ENCODE measurements at places on chromosomes 2 and 18. TPM values are rescaled to one million over a fixed set of nuclear protein-coding genes. Genes with fewer than 3 reads are reported as not detected.

- no peak for ATAC-seq
Observed at GRCh38 chr2:219277703-219278654, 1.2 kb upstream of the DNAJB2 start.

GRCh38 chr18:61394983-61395382, 61.8 kb downstream of the CDH20 start:
- no peak for ATAC-seq

DNA sequence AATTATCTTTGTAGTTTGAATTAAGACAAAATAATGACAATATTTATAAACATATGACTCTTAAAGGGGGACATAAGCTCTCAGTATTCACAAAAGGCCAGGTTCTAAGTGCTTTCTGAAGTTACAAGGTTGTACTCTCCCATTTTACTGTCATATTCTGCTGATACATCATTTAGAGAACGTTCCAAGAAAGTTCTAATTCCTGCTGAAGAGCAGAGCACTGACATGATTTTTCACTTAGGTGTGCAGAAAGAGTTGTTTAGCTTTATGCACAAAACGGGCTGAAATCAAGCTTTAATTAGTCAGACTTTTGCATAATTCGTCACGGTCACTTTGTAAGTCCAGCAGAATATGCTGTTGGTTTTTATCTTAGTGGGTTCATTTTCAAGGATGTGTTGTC, 37.3 kb downstream of the ADAM23 start:
- no peak for ATAC-seq

DNA sequence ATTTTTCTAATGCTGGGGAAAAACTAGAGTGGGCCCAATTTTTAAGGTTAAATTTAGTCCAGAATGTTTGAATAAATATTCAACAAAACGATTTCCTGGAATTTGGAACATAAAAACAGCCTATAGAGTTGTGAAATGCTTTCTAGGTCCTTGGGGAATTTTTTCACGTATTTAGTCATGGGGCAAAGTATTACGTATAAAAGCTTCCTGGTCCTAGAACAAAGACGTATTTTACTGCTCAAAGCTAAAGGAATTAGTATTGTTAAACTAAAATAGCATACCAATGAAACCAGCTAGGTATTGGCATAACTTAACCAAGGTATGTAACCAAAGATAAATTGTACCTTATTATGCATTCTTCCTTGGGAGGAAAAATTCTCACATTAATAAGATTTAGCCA, 1.6 kb downstream of the SESTD1 start:
- ATAC-seq, result no peak

ACTG2 gene
- total RNA-seq, result 231 TPM

GRCh38 chr2:144801325-144801724, 281.4 kb upstream of the ZEB2 start:
- ATAC-seq, result no peak

GRCh38 chr2:22247466-22247865, 1123.7 kb downstream of the TDRD15 start:
- no peak for ATAC-seq

DNA sequence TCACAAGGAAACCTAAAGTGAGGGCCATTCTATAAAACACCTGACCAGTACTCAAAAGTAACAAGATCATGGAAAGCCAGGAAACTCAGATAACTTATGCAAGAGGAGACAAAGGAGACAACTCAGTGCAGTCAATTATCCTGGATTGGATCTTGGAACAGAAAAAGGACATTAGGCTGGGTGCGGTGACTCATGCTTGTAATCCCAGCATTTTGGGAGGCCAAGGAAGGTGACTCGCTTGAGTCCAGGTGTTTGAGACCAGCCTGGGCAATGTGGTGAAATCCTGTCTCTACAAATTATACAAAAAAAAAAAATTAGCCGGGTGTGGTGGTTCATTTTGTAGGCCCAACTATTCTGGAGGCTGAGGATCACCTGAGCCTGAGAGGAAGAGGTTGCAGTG, 424.5 kb upstream of the SPRED2 start:
- no peak for ATAC-seq

DNA sequence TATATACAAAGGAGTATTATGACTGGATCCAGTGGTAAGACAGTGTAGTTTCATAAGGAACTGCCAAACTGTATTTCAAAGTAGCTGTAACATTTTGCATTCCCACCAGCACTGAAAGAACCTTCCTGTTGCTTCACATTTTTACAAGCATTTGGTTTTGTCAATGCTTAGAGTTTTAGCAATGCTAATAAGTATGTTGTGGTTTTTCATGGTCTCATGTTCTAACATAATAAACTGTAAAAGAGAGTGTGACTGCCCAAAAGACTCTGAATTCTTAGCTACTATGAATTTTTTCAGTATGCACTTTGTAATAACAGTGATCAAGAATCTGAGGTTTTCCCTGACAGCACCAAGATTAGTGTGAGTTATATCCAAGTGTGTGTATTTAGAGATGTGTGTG, 604.2 kb downstream of the XIRP2 start:
- no peak for ATAC-seq

GALNT14 gene
- 15.9 TPM for total RNA-seq

CNNM4 gene
- total RNA-seq, result 15.7 TPM

DPP10 gene
- 4.2 TPM for total RNA-seq

ADD2 gene
- 3.0 TPM for total RNA-seq

Measured in motor neuron (in vitro differentiated cells).